Left lung (tissue), 14 donors: ENCODE measurements at places on chromosomes 3 and 15. TPM values are rescaled to one million over a fixed set of nuclear protein-coding genes. Genes with fewer than 3 reads are reported as not detected.

GRCh38 chr15:39462691-39463090, 118.2 kb upstream of the THBS1 start:
- DNase-seq: no peak

- DNase-seq: no peak
Measured at GRCh38 chr15:70077188-70078147, 20.2 kb downstream of the TLE3 start.

DNA sequence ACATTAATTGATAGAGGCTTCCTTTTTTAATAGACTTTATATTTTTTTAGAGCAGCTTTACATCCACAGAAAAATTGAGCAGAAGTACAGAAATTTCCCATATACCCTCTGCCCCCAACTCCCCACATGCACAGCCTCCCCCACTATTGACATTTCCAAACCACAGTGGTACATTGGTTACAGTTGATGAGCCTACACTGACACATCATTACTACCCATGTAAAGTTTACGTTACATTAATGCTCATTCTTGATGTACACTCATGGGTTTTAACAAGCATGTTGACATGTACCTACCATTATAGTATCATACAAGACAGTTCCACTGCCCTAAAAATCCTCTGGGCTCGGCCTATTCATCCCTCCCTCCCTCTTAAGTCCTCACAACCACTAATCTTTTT, 78.7 kb downstream of the USF3 start:
- no peak for DNase-seq

GRCh38 chr3:52433328-52433995, 11.4 kb downstream of the SEMA3G start:
- no peak for DNase-seq

GRCh38 chr15:85414037-85414436, 33.6 kb downstream of the AKAP13 start:
- DNase-seq: no peak

DNA sequence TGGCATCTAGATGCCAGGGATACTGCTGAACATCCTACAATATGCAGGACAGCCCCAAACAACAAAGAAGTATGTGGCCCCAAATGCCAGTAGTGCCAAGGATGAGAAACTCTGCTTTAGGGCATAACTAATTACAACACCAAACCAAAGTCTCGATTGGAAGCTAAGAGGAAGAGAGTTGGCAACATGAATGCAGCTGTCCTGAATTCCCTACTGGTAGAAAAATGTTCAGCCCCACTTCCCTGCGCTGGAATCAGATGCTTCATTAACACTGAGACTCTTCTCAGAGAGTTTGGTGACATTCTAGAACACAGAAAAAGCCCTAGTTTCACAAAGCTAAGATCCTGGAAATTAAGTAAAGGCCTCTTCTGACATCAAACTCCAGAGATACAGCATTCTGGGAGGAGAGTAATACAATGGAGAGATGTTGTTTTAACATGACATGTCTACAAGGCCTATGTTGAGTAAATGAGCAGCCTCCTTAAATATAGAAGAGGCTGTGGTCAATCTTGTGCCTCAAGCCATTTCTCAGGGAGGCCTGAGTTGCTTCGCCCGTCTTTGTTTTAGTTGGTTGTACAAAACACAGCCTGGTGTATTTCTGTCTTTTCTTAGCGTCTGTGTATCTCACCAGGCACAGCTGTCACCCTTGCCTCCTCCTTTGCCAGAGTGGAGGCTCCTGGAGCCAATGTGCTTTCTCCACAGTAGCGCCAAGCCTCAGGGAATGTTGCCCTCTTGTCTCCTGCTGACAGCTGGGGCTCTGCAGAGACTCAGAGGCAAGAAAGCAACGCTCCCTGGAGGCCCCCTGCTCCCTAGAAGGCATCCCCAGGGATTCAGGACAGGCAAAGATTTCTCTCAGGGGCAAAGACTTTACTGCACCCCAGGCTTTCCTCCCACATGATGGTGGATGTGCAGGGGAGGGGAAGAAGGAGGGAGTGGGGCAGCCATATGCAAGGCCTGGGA, 25.1 kb upstream of the CTNNB1 start:
- DNase-seq: no peak

The SNAPC5 gene
- total RNA-seq: 19.4 TPM

- DNase-seq: no peak
Measured at GRCh38 chr3:45152307-45152706, 6.1 kb upstream of the CDCP1 start.

The VWA5B2 gene
- 0.31 TPM for total RNA-seq

GRCh38 chr3:66133853-66134445, 86.9 kb upstream of the SLC25A26 start:
- no peak for DNase-seq

DNA sequence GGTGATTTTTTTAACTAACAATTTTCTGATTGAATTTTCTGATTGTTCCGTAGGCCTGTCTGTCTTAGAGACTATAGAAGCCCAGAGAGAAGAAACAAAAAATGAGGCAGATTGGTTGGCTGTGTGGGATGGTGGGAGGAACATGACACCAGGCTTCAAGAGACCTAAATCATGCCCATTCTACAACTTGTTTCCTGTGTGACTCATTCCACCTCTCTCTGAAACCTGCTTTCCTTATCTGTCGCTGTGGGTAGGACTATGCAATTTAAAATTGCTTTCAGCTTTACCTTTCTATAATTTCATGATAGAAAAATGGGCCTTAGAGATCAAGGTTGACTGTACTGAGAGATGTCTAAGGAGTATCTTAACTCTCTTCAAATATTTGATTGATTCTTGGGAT, 44.5 kb downstream of the OXNAD1 start:
- DNase-seq: no peak

- no peak for DNase-seq
Measured at GRCh38 chr15:63135804-63136203, 14.1 kb downstream of the LACTB start.

GRCh38 chr3:8629151-8630021, 15.2 kb downstream of the SSUH2 start:
- no peak for DNase-seq

The SOX14 gene
- total RNA-seq: not detected

The THPO gene
- total RNA-seq: 0.65 TPM

The RAB7A gene
- 253 TPM for total RNA-seq

The CPLX3 gene
- not detected for total RNA-seq

- DNase-seq: no peak
Measured at GRCh38 chr15:70299931-70300869, 202.5 kb upstream of the TLE3 start.

The AP3B2 gene
- total RNA-seq: 0.82 TPM

The TMEM45A gene
- total RNA-seq: 24.5 TPM

The ZPLD1 gene
- 0.21 TPM for total RNA-seq

- DNase-seq: peak; percentile 32
Measured at GRCh38 chr3:28575100-28575745, 226.6 kb upstream of the AZI2 start.

- no peak for DNase-seq
Measured at GRCh38 chr3:59884409-59884808, 834.6 kb upstream of the CFAP20DC start.

The SMAD3 gene
- total RNA-seq: 33.1 TPM

DNA sequence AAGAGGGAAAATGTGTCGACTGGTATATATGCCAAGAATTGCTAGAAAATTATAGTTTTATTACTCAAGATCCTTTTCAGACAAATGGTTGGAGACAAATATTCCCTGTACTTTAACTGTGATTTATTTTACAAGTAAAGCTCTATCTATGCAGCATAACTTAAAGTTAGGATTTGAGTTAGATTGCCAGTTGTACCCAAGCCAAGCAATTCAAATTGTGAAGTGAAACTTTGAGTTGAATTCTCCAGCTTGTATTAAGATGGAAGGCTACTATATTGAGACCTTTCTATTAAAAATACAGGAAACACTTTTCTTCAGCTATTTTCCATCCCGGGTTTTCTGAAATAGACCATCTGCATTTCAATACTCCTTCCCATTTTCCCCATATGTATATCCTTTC, 333.1 kb upstream of the RBMS3 start:
- DNase-seq: no peak

- DNase-seq: no peak
Measured at GRCh38 chr15:48514103-48514816, 131.2 kb downstream of the FBN1 start.

GRCh38 chr3:81395739-81396513, 365.5 kb downstream of the GBE1 start:
- peak; percentile 16 for DNase-seq

The GOLGA8T gene
- total RNA-seq: 0.29 TPM
